ENCODE measurements at places on chromosomes 11 and 22.

- no peak for DNase-seq
Measured at GRCh38 chr11:67522844-67523555, at the start of gene CABP2. Gene CABP2, minus strand, starts transcription at chr11:67523446. Its CDS starts 120 bp downstream, at chr11:67523326.

GRCh38 chr22:30435674-30436126 is 10.1 kb downstream of the MTFP1 start:
- DNase-seq, result no peak

DNA sequence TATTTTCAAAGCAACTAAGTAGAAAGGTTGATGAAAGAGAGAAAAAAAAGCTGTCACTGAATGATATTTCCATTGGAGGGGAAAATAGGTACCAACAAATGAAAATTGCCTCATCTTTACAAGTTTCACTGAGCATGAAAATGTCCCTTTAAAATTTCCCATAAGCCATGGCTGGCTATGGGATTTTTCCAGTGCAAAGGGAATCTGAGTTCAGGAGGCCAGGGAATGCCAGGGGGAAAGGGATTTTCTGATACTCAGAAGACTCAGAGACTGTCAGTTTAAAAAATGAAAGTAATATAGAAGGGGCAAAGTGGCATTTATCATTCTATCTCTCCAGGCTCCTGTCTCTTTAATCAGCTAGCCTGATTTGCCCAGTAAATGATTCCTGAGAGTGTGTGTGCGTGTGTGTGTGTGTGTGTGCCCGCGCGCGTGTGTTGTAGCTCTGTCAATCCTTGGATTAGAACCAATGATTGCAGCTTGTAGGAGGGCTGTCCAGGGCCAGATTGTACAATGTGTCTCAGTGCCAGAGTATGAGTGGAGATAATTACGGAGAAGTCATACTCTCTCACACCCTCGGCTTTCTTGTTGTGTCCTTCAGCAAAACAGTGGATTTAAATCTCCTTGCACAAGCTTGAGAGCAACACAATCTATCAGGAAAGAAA is at the start of gene NTM:
NTM (plus strand) TSS at position 526 of the 662 bp plus-strand sequence.
- no peak for DNase-seq

- DNase-seq, result no peak
Measured at GRCh38 chr22:18031695-18032454, 7.5 kb upstream of the MICAL3 start.

GRCh38 chr22:25212337-25212736 is 7.1 kb upstream of the CRYBB2 start:
- DNase-seq, result no peak

GRCh38 chr11:114302663-114303062 is 6.5 kb downstream of the NNMT start:
- DNase-seq, result no peak
